ENCODE measurements at places on chromosomes 11 and 22. TPM values are rescaled to one million over a fixed set of nuclear protein-coding genes. Genes with fewer than 3 reads are reported as not detected.
A peak's percentile ranks its signal among the peaks of the same experiment; 100 is the strongest.

- DNase-seq: no peak
Observed at GRCh38 chr11:3010004-3010403, 17.9 kb upstream of the NAP1L4 start.

DNA sequence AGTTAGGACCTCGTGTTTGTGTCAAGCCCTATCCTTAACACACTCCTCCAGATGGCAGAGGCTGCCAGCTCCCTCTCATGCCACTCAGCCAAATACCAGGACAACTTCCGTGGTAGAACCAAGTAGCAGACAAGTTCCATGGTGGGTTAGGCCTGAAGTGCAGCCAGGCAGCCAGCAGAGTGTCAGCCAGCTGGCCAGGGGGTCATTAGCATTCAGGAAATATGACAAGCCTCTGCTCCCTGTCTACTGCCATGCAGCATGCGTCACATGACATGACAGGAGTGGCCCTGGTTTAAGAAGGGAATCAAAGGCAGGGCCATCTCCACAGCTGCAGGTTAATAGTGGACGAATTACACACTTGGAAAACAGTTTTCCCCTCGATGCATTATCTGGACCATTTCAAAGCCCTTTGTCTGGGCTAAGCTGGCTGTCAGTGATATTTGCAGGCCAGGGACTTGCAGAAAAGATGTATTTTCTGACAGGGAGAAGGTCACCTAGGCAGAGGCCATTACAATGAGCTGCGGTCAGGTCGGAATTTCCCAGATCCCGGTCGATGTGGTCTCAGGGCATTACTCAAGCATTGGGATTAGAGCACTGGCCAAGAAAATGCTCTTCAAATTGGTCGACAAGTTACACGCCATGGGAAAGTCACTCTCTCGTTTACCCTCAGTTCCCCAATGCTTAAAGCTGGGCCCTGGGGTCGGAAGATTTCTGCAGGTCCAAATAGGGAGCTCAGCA is 461.7 kb upstream of the CADM1 start:
- DNase-seq: no peak

- no peak for DNase-seq
Observed at GRCh38 chr11:1231396-1232020, 8.6 kb downstream of the MUC5B start.

DNA sequence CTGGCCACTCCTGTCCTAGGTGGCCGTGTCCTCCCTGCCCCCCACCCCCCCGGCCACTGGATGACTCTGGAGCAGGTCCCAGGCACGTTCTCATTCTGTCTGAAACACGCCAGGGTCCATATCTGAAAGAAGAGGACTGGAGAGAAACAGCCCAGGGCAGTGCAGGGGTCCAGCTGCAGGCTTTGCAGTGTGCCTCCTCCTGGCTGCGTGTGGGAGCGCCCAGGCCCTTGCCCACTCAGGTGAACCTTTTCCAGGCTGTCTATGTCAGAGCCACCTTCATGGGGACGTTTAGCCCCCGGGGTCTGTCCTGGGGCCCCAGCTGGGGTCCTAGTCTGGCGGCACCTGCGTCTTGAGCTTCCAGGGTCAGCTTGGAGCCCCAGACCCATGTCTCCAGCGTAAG is 15.6 kb downstream of the GRAMD4 start:
- no peak for DNase-seq

DNA sequence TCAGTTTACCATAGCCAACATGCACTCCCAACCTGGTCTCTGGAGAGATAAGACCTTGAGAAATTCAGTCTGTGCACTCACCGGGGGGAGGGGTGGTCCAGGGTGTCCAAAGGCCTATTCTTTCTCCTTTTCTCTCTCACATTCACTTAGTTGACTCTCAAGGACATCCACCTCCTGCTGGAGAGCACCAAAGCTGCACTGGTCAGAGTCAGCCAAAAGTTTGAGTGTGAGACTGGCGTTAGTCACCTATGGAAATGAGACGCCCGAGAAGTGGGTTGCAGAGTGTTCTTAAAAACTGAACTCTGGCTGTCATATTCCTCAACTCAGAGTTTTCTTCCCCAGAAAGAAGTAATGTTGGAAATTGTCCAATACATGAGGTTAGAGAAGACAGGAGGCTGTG is 5.0 kb upstream of the UBQLNL start:
- no peak for DNase-seq

DNA sequence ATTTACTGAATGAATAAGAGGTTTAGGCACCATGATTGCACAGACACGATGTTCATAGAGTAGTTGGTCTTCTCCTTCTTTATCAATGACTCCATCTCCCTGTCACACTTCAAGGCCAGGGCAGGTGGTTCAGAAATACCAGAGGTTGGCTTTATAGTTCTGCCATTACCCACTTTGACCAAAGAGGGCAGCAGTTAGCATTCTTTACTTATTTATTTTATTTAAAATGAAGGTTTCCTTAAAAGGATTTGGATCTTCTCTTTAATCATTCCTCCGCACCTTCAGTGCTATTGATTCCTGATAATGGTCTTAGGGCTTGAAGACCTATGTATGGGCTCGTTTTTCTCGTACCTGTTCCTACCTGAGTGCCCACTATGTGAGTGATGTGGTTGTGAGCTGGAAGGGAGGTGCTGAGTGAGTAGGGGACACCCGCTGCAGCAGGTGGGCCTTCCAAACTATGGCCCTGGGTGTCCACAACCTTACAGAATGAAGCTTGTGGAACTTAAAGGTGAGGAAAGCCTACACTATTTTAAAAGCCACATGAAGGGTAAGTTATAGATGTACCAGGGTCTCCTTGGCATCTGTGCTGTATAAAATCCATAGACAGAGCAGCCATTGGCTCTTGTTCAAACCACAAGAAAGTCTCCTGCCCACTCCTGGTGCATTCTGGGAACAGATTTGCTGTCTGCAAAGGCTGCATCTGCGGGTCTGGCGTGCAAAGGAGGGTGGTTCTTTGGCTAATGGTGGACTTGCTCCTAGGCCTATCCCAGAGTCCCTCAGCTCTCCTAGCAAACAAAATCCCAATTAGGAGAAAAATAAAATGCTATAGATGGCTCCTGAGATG is 35.0 kb downstream of the TIMP3 start:
- no peak for DNase-seq

- DNase-seq: no peak
Observed at GRCh38 chr22:35630891-35631290, 13.8 kb upstream of the MB start.

Gene GSTT2
- total RNA-seq: not detected

DNA sequence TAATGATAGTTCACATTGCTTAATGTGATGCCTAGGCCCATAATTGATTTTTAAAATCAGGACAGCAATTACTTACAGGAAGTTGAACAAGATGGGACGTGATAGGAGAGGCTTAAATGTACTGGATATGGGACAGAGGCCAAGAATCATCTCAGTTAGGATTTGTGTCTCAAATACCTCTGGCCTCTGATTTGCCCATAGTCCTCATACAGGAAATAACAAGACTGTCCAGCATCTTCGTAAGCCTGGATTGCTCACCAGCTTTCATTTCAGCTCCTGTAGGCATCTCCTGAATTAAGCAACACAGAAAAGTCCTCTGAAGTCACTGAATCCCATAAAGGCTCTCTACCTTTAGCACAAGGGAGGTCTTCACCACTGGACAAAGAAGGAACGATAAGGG is at the start of gene MRGPRX3:
TSS of gene MRGPRX3 (plus strand) at position 231 of the 400 bp plus-strand sequence. CDS start 4,632 bp downstream, outside the sequence.
- DNase-seq: no peak

- DNase-seq: peak; percentile 71
Observed at GRCh38 chr11:128532016-128532571, 55.3 kb downstream of the ETS1 start.

DNA sequence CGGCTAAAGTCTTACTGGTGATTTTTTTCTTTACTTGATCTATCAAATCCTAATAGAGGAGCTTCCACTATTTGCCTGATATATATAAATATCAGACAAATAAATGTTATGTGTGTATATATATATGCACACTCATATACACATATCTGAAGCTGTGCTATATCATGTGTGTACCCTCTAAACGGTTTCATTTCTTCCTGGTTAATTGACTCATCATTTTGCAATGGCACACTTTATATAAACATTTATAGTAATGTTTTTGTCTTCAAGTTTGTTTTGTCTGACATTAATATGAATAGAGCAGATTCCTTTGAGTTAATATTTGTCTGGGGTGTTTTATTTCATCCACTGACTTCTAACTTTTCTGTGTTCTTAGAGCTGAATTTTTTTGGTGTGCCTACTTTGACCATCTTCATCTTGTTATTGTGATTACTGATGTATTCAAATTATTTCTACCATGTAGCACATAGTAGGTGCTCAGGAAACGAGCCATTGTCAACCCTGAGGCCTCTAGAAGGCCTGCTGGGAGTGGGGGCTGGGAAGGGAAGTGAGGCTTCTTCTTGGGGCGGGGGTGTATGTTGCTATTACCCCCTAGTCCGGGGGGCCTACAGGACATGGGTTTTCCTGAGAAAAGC is 82.6 kb downstream of the LRRC32 start:
- DNase-seq: no peak

All from left lobe of liver (tissue), 2 donors.